Spinal cord (tissue), 10 donors: ENCODE measurements at places on chromosomes 2 and 18. TPM values are rescaled to one million over a fixed set of nuclear protein-coding genes. Genes with fewer than 3 reads are reported as not detected.

GRCh38 chr2:28344756-28345373 is 47.8 kb upstream of the FOSL2 start:
- no peak for DNase-seq
- no peaks in the 10 kb centered on the region for H3K27me3 ChIP-seq
- no peak overlapping the region for H3K4me3 ChIP-seq
- H3K27ac ChIP-seq: no peak overlapping the region
- H3K36me3 ChIP-seq: no peaks in the 10 kb centered on the region

DNA sequence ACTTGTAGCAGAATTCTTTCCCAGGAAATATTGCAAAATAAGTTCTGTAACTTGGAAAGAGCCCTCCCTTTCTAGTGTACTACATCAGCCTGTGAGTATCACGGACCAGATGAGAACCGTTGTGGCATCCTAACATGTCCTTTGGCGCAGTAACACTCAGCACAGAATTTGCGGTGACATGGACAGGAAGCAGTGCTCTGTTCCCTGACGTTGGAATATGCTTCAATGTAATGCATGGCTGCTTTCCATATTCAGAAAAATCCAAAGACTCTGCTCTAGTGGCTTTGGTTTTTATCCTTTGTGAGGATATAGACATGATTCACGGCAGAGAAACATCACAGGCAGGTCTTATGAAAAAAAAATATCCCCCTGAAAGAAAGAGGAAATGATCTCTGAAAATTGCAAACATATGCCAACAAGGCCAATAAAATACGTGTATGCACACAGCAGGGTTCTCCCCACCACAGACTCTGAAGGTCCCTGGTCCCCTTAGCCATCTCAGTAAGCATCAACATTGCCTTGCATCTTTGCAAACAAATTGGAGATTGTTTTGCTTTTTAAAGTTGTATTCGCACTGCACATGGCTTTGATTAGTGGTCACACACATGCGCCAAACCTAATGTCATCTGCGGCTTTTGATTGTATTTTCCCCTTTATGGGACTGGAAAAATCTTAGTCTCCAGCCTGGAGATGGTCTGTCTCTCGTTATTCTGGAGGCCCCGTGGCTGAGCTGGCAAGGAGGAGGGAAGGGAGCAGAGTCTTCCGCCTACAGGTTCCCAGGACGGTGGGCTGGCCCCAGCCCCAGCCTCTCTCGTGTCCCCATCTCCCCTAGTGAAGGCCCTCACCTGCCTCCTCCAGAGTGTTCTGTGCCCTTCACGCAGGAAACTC is 122.9 kb downstream of the COPS8 start:
- peak; percentile 35 for DNase-seq
- no peak overlapping the region for H3K4me3 ChIP-seq
- H3K4me1 ChIP-seq: peaks cover 16% of the 10 kb centered on the region

GRCh38 chr2:53452400-53452799 is 315.2 kb upstream of the CHAC2 start:
- H3K4me1 ChIP-seq: no peaks in the 10 kb centered on the region
- no peak overlapping the region for H3K4me3 ChIP-seq
- H3K27ac ChIP-seq: no peak overlapping the region

DNA sequence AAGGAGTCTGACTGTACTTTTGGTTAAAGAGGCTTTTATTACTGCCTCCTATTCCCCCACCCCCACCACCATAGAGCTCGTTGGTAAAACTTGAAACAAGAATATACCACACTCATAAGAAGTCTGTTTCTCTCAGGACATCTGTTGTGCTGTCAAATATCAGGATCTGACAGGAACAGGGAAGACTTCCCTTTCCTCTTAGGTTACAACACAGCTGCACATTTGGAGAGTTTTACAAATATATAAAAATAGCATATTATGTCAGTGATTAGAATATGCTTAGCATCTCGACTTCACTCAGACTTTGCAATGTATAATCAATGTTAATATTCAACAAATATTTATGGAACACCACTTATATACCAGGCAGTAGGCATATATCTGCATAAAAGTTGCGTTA is 439.6 kb upstream of the REG3G start:
- DNase-seq: no peak
- H3K4me1 ChIP-seq: no peaks in the 10 kb centered on the region
- no peak overlapping the region for H3K27ac ChIP-seq
- H3K27me3 ChIP-seq: no peaks in the 10 kb centered on the region

The DUSP19 gene
- 5.7 TPM for total RNA-seq
